Hindlimb muscle (tissue), 1 donor: ENCODE measurements at places on chromosomes 5 and 9.
A peak's percentile ranks its signal among the peaks of the same experiment; 100 is the strongest.

DNA sequence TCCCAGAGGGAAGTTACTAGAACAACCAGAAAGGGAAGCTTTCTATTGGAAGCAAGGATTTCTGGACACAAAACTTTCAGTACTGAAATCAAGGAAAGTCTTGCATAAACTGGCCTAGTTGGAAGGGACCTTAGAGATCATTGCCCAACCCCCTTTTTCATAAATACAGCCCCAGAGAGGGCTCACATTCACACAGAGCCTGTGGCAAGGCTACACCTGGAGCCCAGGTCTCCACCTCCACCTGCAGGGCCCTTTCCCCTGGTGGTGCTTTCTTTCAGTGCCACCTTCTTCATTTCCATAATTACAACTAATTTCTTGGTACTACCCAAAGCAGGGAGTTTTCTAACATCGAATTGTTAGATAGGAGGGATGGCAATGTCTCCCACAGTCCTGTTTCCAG lies 85.7 kb downstream of the ADRB2 start:
- DNase-seq: no peak

DNA sequence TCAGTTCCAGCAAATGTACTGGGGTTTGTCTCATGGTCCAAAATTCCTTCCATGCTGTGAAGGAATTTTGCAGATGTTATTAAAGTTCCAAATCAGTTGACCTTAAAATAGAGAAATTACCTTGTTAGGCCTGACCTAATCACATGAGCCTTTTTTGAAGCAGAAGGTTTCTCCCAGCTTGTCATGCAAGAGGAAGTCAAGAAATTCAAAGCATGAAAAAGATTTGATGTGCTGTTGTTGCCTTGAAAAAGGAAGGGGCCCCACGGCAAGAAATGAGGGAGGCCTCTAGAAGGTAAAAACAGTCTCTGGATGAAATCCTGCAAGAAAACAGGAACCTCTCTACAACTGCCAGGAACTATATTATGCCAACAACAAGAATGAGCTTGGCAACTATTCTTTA lies 24.2 kb upstream of the HAPLN1 start:
- peak; percentile 11 for DNase-seq

DNA sequence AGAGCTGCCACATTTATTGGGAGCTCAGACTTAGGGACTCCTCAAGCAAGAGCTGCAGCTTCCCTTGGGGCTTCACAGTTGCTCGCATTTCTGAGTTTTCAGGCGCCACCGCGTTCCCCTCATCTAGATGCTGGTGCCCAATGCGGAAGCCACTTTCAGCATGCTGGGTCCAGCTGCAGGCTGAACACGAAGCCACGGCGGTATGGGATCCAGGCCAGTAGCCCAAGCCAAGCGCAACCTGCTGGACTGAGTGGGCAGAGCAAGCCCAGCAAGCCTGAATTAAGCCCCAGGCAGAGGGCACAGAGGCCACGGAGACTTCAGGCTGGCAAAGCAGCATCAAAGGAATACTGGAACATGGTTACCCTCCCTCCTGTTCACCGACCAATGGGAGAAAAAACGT lies 391.5 kb downstream of the HTR1A start:
- DNase-seq: no peak

DNA sequence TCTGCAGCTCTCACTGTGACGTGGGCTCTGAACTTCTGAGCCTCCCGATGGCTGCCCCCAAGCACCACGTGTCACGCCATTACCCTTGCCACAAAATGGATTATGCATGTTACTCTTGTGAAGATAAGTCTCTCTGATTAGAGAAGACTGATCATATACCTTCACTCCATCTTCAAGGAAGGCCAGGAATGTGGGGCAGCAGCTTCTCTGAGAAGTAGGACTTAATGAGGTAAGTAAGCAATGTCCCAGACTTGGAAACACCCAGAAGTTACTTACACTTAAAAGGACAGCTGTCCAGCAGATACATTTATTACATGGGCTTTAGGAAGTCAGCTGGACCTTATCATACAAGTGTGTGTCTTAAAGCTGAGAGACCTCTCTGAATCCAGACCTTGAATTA lies 155.0 kb downstream of the FGF1 start:
- DNase-seq: no peak

DNA sequence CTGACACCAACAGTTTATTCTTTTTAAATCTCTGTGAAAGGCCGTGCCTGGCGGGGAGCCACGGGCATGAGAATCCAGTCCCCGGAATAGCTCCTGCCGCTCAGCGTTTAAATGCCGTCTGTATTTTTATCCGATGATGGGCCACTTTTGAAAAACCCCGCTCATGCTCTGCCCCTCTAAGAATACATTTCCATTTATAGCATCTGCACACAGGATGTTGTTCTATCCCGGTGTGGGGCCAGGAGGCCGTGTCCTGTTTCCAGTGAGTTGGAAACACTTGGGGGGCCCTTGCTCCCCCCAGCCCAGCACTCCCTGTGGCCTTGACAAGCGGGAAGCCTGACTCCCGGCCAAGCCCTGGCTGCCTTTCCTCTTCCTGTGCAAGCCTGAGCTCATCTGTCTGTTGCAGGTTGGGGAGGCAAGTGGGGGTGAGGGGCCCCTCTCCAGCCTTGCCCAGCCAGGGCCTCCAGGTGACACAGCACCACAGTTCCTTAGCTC lies 39.0 kb downstream of the ERGIC1 start:
- peak; percentile 84 for DNase-seq

DNA sequence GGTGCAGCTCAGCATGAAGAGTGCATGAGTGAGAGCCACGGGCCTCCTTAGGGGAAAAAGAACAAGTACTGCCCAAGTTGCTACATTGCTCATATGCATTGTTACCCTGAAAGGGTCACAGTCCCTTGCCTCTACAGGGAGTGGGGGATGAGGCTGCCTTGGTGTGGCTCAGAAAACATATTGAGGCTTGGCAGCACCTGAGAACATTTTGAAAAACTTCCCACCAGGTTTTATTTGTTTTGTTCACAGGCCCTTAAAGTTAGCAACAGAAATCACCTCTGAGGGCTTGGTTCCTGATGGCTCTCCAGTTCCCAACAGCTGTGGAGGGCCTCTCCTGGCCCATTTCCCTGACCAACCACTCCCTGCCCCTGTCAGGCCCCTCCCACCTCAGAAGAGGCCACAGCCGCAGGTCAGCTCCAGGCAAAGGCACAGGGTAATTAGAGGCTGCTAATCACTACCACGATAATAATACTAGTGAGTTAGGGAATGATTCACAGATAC lies 90.7 kb upstream of the ADRA1B start:
- DNase-seq: no peak

GRCh38 chr5:149030392-149030791 lies 32.5 kb downstream of the SH3TC2 start:
- no peak for DNase-seq

GRCh38 chr5:163473635-163474243 lies 13.3 kb downstream of the HMMR start:
- no peak for DNase-seq

DNA sequence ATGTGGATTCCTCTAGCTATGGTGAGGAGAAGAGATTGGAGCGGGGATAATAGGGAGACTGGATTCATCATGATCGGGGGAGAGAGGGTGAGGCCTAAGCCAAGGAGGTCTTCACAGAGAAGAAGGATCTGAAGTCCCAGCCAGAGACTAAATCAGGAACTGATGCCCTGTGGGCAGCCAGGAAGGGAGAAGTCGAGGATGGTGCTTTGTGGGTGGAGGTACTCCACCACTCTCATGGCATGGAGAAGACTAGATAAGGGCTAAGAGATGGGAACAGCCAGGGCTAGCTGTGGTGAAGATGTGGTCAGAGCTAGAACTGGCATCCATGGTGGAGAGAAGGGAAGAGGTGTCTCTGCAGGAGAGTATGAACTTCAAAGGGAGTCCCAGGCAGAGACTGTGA lies 3.0 kb upstream of the RGS14 start:
- no peak for DNase-seq

DNA sequence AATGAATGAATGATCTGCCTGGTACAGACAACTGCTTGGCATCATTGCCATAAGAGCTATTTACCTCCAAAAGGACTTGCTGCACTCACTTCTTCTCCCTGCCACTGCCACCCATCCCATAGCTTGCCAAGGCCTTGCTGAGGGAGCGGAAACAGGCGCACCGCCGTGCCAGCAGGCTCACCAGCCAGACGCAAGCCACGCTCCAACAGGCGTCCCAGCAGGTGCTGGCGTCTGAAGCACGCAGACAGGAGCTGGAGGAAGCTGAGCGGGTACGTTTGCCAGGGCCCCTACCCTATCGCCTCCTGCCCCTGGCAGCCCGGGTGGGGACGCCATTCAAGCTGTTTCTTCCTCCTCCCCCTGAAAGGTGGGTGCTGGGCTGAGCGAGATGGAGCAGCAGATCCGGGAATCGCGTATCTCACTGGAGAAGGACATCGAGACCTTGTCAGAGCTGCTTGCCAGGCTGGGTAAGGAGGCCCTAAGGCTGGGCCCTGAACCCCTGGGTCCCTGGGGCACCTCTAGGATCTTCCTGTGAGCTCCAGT lies 8.9 kb upstream of the AIF1L start:
- DNase-seq: no peak

DNA sequence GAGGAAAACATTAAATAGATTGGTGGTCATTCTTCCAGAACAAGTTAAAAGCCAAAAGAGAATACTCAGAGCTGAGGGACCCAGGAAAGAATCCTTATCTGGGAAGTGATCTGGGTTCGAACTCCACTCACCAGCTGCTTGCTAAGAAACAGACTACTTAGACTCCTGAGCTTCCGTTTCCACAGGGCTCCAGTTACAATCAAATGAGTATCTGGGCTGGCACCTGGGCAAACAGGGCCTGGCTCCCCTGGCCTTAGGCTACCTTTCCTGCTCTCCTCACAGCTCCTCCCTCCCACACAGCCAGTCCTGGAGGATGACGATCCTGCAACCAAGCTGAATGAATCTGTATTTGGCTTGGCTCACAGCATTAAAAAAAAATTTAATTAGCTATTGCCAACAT lies 2.5 kb downstream of the MAPK9 start:
- DNase-seq: no peak

DNA sequence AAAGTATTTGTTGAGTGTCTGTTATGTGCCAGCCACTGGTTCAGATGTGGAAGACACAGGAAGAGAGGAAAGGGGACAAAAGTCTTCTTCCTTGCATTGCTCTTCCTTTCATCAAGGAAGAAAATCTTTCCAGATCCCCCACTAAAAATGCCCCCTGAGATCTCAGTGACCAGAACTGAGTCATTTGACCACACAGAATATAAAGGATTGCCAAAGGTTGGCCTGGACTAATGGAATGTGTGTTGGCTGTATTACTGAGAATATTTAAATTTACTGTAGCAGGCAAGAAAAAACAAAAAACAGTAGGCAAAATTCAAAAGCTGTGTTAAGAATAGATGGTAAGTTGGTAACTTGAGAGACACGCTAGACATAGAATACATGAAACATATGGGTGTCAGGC lies 10.0 kb upstream of the SEPTIN8 start:
- DNase-seq: no peak

DNA sequence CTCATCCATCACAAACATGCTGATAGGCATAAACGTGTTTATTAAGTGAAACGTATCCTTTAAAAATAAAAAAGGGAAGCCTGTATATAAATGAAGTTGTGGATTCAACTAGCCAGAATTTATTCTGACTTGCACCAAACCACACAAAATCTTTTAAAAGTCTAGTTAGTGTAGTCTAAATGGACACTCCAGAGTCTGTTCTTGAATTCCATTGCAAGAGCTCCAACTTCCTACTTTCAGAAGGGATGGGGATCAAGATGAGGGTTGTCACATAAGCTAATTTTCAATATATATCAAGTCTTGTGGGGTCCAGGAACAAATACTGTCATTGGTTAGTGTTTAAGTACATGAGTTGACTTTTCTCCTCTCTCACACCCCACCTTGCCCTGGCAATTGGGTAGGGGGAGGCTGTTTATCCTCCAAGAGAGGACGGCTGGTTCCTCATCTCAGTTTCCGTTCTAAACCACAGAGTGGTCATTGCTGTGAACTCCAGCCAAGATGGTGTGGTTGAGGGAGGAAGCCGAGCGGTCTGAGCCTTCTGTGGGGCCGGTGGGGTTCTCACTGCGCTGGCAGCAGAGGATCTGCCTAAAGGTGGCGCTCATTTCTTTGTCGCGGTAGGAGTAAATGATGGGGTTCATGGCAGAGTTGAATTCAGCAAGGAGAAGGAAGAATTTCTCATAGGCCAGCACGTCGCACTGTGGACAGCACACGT lies 163.2 kb downstream of the LPAR1 start:
- DNase-seq: no peak

GRCh38 chr9:134217431-134218210 lies 53.3 kb upstream of the RNU6ATAC start:
- DNase-seq: no peak
